Sigmoid colon (tissue), 7 donors: ENCODE measurements at places on chromosomes 11 and 22. TPM values are rescaled to one million over a fixed set of nuclear protein-coding genes. Genes with fewer than 3 reads are reported as not detected.

DNA sequence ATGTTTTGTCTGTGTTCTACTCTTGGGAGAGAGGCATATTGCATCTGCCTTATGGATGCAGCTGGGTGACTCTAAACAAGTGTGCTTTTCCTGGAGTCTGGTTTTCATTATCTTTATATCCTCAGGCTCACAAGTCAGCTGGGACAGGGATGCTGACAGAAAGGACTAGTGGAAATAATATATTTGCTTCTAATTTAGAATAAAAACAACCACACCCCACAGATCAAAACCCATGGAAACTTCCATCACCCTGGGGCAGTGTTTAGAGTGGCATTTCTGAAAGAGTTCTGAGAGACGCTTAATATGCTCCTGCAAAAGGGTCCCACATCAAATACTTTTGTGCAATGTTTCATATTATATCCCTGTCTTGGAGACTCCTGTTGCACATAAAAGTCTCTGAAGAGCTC is 20.8 kb downstream of the KCNE3 start:
- H3K27ac ChIP-seq: no peak overlapping the region
- H3K4me3 ChIP-seq: no peak overlapping the region
- no peaks in the 10 kb centered on the region for H3K36me3 ChIP-seq
- no peaks in the 10 kb centered on the region for H3K27me3 ChIP-seq
- H3K4me1 ChIP-seq: peaks cover 12% of the 10 kb centered on the region

Gene SSRP1
- 91.3 TPM for polyA plus RNA-seq

Gene USH1C
- polyA plus RNA-seq: 152 TPM

GRCh38 chr11:24496386-24496735 is 492 bp upstream of the LUZP2 start:
- peaks cover 6% of the 10 kb centered on the region for H3K27me3 ChIP-seq
- H3K27ac ChIP-seq: no peak overlapping the region
- H3K4me1 ChIP-seq: peaks cover 15% of the 10 kb centered on the region

DNA sequence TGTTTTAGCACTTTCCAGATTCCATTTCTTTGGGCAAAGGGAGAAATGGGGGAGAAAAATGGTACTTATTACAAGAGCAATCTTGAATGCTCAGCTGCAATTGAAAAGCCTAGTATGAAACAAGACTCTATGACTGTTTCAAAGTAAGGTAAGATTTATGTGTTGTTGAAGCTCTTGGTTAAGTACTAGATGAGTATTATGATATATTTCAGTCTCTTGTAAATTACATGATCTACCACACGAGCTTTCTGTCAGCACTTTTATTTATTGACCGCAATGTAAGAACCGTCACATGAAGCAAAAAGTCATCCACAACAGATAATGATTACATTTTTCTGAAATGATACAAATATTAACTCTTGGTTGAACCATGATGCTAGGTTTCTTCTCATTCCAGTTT is 906.7 kb upstream of the CHORDC1 start:
- H3K27ac ChIP-seq: no peak overlapping the region
- no peaks in the 10 kb centered on the region for H3K36me3 ChIP-seq
- no peak for DNase-seq
- H3K27me3 ChIP-seq: no peaks in the 10 kb centered on the region

GRCh38 chr11:116730241-116730561 is 42.6 kb downstream of the BUD13 start:
- DNase-seq: no peak
- no peaks in the 10 kb centered on the region for H3K4me1 ChIP-seq
- H3K36me3 ChIP-seq: no peaks in the 10 kb centered on the region
- no peak overlapping the region for H3K4me3 ChIP-seq

Gene SCUBE2
- 2.3 TPM for polyA plus RNA-seq
